ENCODE measurements at places on chromosomes 6 and 20.
A peak's percentile ranks its signal among the peaks of the same experiment; 100 is the strongest.

DNA sequence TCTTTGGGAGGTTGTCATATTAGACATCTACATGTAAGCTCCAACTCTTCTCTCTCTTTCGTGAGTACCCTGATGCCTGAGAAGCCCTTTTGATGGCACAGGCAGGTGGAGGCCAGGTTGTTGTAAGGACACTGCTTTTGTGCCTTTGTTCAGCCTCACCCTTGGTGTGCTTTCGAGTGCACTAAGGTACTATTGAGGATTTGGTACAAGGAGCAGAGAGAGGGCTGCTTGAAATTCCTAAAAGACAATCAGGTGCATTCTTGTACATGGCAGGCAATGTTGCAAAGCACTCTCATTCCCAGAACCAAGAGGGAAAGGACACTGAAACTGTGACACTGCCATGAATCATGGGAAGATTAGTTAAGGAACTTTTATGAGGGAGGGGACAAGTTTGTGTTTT lies 19.1 kb downstream of the BMP2 start:
- DNase-seq = no peak

- DNase-seq = no peak
Measured at GRCh38 chr6:3607599-3607998, 143.9 kb downstream of the PXDC1 start.

GRCh38 chr6:3318226-3318625 lies 59.5 kb downstream of the PSMG4 start:
- DNase-seq = peak; percentile 62

GRCh38 chr6:114292431-114292830 lies 50.4 kb downstream of the HS3ST5 start:
- no peak for DNase-seq
